ENCODE measurements at places on chromosomes 6 and 20.

- DNase-seq: peak; percentile 56
Observed at GRCh38 chr6:43770372-43771209, 580 bp downstream of the VEGFA start.

GRCh38 chr6:158457131-158457530 lies 102.8 kb upstream of the TMEM181 start:
- DNase-seq: no peak

- DNase-seq: no peak
Observed at GRCh38 chr20:10448270-10449156, 13.4 kb downstream of the SLX4IP start.

GRCh38 chr6:129709769-129710449 lies at the start of gene ARHGAP18:
TSS of gene ARHGAP18 (minus strand) at chr6:129710177. CDS start at chr6:129710136, 41 bp downstream.
- DNase-seq: peak; percentile 94

DNA sequence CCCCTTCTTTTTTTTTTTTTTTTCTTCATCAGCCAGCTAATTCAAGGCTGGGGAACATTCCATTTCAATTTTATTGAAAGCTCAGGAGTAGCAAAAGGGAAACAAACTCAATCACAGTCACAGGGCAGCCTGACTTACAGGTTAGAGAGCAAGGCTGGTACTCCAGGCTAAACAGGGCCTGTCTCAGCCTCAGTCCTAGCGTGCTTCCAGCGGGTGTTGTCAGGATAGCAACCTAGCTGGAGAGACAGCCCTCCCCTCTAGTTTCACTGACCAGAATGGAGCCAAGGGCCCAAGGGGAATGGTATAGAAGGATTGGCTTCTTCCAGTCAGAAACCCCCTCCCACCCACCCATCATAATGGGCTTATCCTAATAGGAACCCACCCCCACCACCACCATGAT lies 132.9 kb downstream of the PXDC1 start:
- no peak for DNase-seq

All from small intestine (tissue), 16 donors.